ENCODE measurements at places on chromosomes 7 and 10.
A peak's percentile ranks its signal among the peaks of the same experiment; 100 is the strongest.

DNA sequence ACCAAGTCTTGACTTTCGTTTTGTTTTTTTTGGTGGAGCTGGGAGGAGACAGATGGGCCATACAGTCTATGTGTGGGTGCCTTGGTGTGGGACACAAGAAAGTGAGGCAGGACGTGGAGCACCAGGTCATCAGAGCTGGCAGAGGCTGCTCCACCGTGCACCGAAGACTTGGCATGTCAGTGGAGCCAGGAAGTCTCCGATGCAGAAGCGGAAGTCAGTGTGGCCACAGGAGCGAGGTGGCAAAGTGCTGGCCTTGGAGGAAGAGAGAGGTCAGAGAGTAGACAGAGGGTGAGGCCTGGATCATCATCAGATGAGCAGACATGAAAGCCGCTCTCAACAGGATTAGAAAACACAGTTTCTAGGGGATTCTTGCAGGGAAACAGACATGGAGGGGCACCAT, 116.8 kb downstream of the MGMT start:
- DNase-seq: no peak

DNA sequence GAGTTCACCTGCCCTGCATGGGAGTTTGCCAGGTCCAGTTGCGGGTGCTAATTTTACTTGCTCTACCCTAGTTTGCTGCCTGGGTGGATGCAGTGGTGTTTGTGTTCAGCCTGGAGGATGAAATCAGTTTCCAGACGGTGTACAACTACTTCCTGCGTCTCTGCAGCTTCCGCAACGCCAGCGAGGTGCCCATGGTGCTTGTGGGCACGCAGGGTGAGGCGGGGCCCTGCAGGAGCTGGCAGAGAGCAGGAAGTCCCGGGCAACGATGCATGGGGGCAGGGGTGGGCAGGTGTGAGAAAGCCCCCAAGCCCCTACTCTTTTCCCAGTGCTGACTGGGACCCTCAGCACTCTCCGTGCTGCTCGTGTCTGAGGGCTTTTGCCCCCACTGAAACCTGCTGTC, 31.3 kb downstream of the AGAP3 start:
- DNase-seq: no peak

- DNase-seq: no peak
Observed at GRCh38 chr7:69218576-69218975, 379.7 kb upstream of the AUTS2 start.

DNA sequence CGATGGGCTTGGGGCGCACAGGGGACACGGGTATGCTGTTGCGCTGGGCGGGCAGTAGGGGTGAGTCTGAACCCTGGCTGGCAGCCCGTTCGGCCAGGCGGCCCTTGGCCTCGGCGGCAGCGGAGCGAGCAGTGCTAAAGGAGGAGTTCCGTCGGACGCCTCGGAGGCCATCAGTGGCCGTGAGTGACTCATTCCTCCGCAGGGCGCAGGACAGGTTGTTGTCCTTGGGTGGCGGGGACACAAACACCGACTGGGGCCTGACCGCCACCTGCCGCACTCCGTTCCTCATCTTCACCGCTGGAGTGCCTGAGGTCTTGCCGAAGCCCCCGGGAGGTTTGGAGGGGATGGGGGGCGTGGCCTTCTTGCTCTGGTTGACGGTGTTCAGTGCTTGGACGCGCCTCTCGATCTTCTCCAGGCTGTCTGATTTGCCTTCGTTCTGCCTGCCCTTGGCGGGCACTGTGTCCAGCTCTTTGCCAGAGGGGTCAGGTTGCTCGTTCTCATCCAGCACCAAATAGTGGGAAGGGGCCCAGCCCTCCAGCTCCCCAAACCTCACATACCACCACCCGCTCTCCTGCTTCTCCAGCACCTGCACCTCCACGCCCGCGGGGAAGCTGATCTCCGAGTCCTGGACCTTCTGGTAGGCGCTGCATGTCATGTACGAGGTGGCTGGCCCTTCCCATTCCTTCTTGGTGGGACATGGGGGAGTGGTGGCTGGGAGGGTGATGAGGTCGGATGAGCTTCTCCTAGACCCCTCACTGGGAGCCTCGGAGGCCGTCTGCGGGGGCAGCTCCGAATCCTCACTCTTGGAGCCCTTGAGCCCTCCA, 108.7 kb downstream of the NEURL1 start:
- DNase-seq: no peak

- DNase-seq: no peak
Observed at GRCh38 chr10:28897617-28898464, 220.5 kb downstream of the BAMBI start.

GRCh38 chr10:35035606-35036005, 54.5 kb downstream of the CUL2 start:
- DNase-seq: no peak

DNA sequence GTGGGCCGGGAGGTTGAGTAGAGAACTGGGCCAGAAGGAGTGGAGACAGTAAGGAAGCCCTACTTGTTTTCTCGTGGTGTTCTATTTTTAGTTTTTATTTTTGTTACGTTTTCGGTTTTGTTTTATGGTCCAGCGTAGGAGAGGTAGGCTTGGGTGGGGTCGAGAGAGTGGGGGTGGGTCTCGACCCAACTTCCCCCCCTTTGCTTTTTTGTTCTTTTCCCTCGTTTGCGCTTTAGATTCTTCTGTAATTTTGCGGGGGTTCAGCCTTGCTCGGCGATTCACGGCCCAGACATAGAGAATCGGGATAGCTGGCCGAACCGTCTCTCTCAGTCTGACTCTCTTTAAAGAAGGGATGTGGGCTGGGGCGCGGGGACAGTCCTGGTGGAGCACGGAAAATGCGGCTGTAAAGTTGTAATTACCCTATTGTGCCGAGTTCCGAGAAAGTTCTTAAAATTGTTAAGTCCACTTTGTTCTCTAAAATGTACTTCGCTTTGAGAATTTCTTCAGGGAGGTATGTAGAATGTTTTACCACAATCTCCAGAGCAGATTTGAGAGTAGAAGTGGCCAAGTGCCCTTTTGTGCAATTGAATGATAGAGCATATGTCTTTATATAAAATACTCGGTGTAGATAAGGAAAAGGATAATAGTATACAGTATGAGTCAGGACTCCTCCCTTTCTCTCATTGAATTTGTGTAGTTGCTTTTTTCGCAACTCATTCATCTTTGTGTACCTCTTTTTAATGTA, 816 bp downstream of the DMTF1 start:
- peak; percentile 84 for DNase-seq

DNA sequence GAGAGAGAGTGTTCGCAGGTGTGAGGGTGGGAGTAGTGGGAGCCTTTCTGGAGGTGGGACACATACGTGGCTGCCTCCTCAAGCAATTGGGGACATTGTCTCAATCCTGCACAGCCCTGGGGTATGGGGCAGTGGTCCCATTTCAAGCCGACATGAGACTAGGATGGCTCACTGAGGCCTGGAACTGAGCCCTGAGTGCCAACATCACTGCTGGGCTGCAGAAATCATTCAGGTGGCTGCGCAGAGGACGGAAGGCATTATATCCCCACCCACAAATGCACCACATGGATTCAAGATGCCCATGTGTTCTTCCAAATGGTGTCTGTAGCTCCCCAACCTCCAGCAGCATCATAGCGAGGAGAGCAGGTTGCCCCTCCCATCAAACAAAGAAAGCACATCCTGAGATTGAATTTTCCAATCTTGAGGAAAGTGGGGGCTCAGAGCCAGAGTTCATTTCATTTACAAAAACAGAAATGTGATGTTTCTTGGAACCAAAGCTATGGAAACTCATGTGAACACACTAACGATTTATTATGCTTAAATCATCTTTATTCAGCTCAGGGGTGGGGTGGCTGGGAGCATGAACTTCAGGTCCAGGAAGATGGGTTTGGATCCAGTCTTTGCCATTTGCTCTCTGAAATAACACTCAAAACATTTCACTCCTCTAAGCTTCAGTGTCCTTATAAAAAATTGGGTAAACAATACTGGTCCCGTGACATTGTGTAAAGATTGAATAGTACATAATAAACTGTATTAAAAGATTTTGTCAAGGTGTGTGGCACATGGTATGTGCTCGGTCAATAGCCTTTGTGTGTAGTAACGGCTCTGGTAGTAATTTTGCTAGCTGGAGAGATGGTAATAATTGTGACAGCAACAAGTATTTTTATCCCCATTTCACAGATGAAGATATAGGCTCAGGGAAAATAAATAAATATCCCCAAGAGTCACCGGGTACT, 4.6 kb downstream of the SFTPA2 start:
- no peak for DNase-seq

- peak; percentile 74 for DNase-seq
Observed at GRCh38 chr7:158759245-158759614, 54.6 kb upstream of the NCAPG2 start.

DNA sequence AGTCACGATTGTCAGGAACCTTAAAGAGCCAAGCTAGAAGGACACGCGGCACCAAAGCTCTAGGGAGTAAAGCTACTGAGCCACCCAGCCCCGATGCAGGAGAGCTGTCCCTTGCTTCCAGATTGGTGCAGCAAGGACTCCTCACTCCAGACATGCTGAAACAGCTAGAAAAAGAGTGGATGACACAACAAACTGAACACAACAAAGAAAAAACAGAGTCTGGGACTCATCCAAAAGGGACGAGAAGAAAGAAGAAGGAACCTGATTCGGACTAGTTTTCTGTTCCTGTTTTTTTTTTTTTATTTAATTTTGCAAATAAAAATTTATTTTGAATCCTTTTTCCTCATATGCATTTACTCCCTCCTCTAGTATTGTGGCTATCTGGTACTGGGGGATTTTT, 11.4 kb upstream of the HKDC1 start:
- no peak for DNase-seq

DNA sequence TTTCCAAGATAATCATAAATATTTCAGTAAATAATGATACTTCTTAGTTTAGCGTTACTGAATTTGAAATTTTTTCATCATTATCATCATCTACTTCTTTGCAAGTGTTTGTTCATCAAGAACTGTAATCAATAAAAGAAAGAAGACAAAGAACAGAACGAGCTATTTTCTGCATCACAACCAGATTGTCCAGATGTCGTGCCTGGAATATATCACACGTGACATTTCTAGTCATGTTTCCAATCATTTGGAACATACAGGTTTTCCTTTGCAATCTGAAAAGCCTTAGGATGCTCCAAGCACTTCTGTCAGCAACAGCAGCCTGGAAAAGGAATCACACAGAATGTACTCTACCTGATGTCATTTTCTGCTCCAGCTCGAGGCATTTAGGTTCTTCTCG, 107.4 kb downstream of the FAM107B start:
- peak; percentile 39 for DNase-seq

DNA sequence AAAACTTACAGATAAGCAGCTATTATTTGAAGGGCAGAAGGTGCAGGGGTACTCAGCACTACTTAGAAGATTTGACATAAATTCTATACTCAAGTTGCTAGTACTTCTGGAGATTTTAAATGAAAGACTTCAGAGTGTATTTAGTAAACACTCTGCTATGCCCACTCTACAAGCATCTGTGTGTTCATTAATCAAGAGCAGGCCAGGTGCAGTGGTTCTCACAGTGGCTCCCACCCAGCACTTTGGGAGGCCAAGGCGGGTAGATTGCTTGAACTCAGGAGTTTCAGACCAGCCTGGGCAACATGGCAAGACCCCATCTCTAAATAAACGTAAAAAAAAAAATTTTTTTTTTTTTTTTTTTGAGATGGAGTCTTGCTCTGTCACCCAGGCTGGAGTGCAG, 38.9 kb upstream of the TOMM7 start:
- DNase-seq: no peak

- DNase-seq: peak; percentile 35
Observed at GRCh38 chr10:117167789-117168674, 29.3 kb upstream of the KCNK18 start.

- no peak for DNase-seq
Observed at GRCh38 chr7:73703225-73703624, 16.2 kb downstream of the STX1A start.

DNA sequence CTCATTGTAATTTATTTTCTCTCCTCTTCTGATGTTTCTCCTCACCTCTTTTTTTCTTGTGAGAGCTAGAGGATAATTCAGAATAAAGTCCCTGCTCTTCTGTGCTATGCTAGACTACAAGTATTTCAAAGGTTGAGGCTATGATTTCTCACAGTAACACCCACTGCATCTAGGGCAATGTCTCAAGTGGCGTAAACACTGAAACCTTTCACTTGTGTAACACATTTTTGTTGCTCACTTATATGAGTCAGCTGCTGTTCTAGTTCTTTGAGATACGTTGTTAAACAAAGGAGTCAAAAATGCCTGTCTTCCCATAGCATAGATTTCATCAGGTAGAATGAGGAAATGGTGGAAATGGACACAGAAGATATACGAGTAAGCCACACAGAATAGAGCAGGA, 305.1 kb upstream of the PITRM1 start:
- no peak for DNase-seq

- DNase-seq: no peak
Observed at GRCh38 chr10:37269554-37270256, 144.3 kb downstream of the ANKRD30A start.

- no peak for DNase-seq
Observed at GRCh38 chr10:53978301-53978700, 822.7 kb downstream of the PCDH15 start.

- peak; percentile 13 for DNase-seq
Observed at GRCh38 chr7:50095634-50096033, 2.6 kb upstream of the ZPBP start.

DNA sequence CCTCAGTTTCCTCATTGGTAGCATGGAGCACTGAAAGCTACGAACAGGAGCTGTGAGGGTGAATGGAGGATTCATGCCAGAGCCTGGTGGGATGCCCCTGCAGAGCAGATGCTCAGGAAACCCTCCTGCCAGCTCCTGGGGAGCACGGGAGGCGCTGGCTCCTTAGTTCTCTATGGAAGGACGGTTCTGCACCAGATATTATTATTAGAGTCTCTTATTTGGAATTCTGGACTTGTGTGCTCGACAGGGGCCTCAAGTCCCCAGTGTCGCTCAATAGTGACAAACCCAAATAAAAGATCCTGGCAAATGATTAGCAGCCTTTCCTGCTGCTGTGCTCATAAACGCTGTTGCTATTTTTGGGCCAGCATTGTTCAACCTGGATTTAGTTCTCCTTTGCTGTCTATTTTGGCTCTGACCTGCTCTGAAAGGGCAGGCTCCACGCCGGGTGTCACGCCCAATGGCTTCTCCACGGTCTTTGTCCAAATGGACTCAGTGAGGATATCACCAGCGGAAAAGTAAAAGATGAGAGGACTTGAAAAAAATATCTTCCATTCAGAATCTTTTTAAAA, 23.0 kb upstream of the KLF6 start:
- DNase-seq: no peak

DNA sequence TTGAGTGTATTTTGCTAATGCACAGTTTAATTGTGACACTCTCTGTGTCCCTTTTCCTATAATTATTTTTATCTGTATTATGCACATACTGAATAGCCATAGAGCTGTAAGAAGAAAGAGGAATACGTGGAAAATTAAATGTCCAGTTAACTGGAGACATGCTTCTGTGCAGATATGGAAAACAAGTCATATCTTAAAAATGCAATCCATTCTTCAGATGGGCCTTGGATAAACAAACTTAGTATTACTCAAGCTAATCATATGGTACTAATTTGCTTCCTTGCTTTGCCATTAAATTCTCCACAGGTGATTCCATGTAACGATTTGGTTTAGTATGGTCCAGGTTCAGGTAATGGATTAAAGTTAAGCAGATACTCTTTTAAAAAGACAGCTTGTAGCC, 201.2 kb upstream of the CELF2 start:
- no peak for DNase-seq

- no peak for DNase-seq
Observed at GRCh38 chr10:130808243-130808642, 503.3 kb downstream of the TCERG1L start.

All from NCI-H1417 (cell line).